ENCODE measurements at places on chromosomes 12 and 14. TPM values are rescaled to one million over a fixed set of nuclear protein-coding genes. Genes with fewer than 3 reads are reported as not detected.

C12orf50 gene
- total RNA-seq: 0.25 TPM

TULP3 gene
- 12.5 TPM for total RNA-seq

PLA2G1B gene
- total RNA-seq: not detected

GRCh38 chr12:52924764-52925716, 20.2 kb upstream of the KRT8 start:
- no peak overlapping the region for H3K27ac ChIP-seq
- H3K4me1 ChIP-seq: no peaks in the 10 kb centered on the region
- no peak for DNase-seq
- H3K4me3 ChIP-seq: no peak overlapping the region
- no peaks in the 10 kb centered on the region for H3K36me3 ChIP-seq
- H3K27me3 ChIP-seq: peaks cover 7% of the 10 kb centered on the region

SLC2A13 gene
- 5.2 TPM for total RNA-seq

DNA sequence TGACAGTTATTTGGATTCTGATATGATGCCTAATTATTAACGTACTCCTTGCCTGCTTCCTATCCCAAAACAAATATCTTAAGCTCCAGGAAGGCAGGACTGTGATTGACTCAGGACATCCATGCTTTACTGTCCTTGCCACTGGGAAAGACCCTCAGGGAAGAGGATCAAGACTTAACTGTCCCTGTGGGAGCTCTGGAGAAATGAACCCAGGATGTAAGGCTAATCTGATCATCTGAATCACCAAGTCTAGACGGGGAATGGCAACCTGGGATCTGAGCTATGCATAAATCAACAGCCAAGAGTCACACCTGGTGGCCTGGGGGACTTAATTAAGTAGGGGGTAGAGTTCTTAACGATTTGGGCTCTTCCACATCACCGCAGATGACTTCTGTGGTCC, 153.2 kb upstream of the BCL2L14 start:
- H3K4me3 ChIP-seq: no peak overlapping the region
- H3K4me1 ChIP-seq: no peaks in the 10 kb centered on the region
- peaks cover 2% of the 10 kb centered on the region for H3K27me3 ChIP-seq
- DNase-seq: no peak
- H3K36me3 ChIP-seq: no peaks in the 10 kb centered on the region
- no peak overlapping the region for H3K27ac ChIP-seq

GRCh38 chr14:106094654-106095189, 568.3 kb downstream of the TMEM121 start:
- no peaks in the 10 kb centered on the region for H3K4me1 ChIP-seq
- no peak overlapping the region for H3K4me3 ChIP-seq
- H3K36me3 ChIP-seq: no peaks in the 10 kb centered on the region
- no peaks in the 10 kb centered on the region for H3K27me3 ChIP-seq
- H3K27ac ChIP-seq: no peak overlapping the region

CLEC9A gene
- not detected for total RNA-seq

- H3K4me3 ChIP-seq: no peak overlapping the region
- DNase-seq: no peak
- peaks cover 38% of the 10 kb centered on the region for H3K36me3 ChIP-seq
- no peaks in the 10 kb centered on the region for H3K4me1 ChIP-seq
Measured at GRCh38 chr14:93520053-93520607, 89.4 kb downstream of the UNC79 start.

- no peak overlapping the region for H3K4me3 ChIP-seq
- H3K36me3 ChIP-seq: no peaks in the 10 kb centered on the region
- no peak for DNase-seq
- H3K4me1 ChIP-seq: no peaks in the 10 kb centered on the region
- H3K27me3 ChIP-seq: no peaks in the 10 kb centered on the region
Measured at GRCh38 chr14:79758985-79759384, 452.3 kb downstream of the DIO2 start.

GRCh38 chr12:92722897-92723296, 20.1 kb downstream of the PLEKHG7 start:
- DNase-seq: no peak
- H3K4me3 ChIP-seq: no peak overlapping the region
- no peaks in the 10 kb centered on the region for H3K36me3 ChIP-seq
- no peaks in the 10 kb centered on the region for H3K27me3 ChIP-seq
- peaks cover 2% of the 10 kb centered on the region for H3K4me1 ChIP-seq
- H3K27ac ChIP-seq: no peak overlapping the region

OVCH1 gene
- not detected for total RNA-seq

CD163L1 gene
- 36.8 TPM for total RNA-seq

- DNase-seq: no peak
- no peak overlapping the region for H3K4me3 ChIP-seq
- no peak overlapping the region for H3K27ac ChIP-seq
- peaks cover 3% of the 10 kb centered on the region for H3K27me3 ChIP-seq
- no peaks in the 10 kb centered on the region for H3K36me3 ChIP-seq
Measured at GRCh38 chr14:95831041-95831440, 45.6 kb upstream of the TUNAR start.

- H3K4me3 ChIP-seq: no peak overlapping the region
- no peak for DNase-seq
- H3K27ac ChIP-seq: no peak overlapping the region
- peaks cover 4% of the 10 kb centered on the region for H3K27me3 ChIP-seq
Measured at GRCh38 chr12:31236998-31237637, 88.8 kb downstream of the SINHCAF start.
